GM12878 (cell line): ENCODE measurements at places on chromosomes 3 and 15. TPM values are rescaled to one million over a fixed set of nuclear protein-coding genes. Genes with fewer than 3 reads are reported as not detected.

SEMA3B gene
- 0.59 and 0.74 TPM in 2 replicates for total RNA-seq

EAF1 gene
- 15.8 and 17.2 TPM in 2 replicates for total RNA-seq

LRRC34 gene
- total RNA-seq = 0.97 and 1.5 TPM in 2 replicates

GNAT1 gene
- total RNA-seq = not detected in 2 replicates

GP9 gene
- not detected in 2 replicates for total RNA-seq

PRKCD gene
- 78.3 and 81.7 TPM in 2 replicates for total RNA-seq

AHSG gene
- 0.90 and 1.2 TPM in 2 replicates for total RNA-seq

SNX33 gene
- total RNA-seq = 0.85 and 1.1 TPM in 2 replicates

CCR8 gene
- 14.4 and 16.9 TPM in 2 replicates for total RNA-seq

GPR62 gene
- not detected in 2 replicates for total RNA-seq

DNA sequence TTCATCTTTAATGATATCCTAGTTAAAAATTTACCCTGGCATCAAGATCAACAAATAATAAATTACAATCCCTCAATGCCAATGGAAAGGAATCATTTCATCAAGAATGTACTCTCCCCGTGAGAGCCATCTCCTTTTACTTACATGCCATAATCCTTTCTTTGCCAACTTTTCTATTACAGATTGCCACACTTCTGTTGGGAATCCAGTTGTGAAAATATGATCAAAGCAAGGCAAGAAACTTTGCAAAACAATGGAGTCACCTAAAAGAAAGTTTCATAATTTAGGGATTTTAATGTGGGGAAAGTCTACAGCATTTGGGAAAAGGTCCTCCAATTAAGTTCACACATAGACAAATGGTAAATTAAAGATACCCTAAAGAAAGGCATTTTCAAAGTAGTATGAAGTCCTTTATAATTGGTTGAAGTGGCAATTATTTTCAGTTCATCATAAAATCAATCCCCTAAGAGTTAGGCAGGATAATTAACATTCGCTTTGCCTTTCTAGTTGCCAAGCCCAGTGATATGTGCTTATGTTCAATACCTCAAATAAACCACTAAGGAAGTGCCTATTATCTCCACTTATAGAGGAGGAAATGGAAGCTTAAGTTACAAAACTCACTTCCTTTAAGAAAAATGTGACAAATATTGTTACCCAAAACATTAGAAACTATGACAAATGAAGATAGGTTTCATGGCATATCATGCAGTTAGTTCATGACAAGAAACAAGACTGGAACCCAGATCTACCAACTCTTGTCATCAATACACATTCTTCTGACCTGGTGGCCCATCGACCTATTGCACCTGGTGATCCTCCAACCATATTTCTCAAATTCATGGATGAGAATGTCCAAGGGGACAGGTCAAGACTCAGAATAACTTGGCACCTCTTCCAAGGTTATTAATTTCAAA, 49.1 kb downstream of the TRANK1 start:
- no peak for DNase-seq

DNA sequence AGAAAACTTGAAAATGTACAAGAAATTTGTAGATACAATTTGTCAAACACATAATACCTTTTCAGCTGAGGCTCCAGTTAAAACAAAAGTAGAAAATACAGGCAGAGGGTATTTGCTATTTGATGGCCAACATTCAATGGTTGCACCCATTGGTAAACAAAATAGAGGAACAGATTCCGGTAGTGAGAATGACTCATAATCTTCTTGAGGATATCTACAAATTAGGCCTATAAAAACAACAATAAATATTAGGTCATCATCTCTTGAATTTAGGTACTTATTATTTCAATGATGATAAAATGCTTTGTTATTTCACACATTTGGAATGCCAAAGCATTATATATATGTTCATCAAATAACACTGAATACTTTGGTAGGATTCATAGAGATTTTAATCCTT, 53.4 kb downstream of the DENND4A start:
- no peak for DNase-seq

DNA sequence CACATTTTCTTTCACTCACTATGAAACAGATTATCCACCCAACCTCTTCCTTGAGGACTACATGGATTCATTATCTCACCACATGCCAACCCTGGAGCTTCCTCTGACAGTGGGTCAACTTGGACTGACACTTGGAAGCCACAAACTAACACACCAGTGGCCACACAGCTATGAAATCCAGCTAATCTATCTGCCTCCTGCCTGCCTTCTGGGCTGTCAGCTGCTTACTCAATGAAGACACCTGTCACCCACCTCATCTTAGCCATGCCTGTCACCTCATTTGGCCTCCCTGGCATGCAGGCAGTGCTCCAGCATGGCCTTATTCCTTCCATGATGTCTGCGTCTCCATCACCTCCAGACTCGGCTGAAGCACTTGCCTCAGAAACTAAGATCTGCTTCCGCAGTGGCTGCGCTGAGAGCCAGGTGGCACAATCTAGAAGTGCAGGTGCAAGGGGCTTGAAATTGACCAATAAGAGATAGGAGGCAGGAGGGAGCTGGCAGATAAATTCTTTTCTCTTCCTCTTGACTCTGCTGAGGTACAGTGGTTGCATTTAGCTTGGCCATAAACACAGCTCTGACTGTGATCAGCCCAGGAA, 105.2 kb upstream of the RNF7 start:
- no peak for DNase-seq

DNA sequence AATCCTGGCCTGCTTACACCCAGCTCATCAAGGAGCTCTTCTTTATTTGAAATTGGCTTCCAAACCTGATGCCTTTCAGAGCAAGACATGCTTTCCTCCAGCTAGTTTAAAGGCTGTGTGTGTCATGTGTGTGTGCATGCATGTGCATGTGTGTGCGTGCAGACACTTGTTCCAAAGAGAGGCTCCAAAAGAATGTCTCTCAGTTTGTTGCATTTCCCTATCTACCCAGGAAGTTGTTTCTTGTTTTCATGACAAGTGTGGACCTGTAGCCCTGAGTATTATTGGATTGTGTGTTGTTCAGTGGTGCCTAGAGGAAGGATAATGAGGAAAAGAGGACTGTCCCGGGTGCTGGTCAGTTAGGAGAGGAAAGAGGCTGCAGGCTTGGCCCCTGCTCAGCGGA, 240.0 kb downstream of the THSD4 start:
- no peak for DNase-seq

- DNase-seq = no peak
These were observed 1.4 kb downstream of the VHL start for GRCh38 chr3:10142707-10143560.

DNA sequence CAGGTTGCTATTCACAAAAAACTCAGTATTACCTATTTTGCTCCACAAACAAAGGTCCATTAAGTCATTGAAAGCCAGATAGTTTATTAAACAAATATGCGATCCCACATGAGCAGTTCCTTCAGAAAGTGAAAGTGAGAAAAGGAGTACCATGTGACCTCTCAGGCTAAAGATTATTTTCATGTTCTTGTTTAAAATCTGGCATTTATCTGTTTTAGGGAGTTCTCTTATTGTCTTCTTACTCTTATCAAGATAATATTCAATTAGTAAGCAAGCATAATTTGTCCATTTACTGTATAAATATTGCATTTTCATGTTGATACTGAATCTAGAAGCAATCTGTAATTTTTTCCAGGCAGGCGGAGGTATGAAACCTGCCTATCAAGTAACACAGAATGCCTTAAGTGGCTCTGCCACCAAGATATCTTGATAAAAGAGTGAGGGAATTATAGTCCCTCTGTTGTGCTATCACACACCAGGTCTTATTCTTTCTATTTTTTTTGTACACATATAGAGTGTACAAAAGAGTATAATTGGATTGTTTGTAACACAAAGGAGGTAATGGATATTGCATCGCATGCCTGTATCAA, 20.1 kb upstream of the PLSCR5 start:
- DNase-seq = no peak

DNA sequence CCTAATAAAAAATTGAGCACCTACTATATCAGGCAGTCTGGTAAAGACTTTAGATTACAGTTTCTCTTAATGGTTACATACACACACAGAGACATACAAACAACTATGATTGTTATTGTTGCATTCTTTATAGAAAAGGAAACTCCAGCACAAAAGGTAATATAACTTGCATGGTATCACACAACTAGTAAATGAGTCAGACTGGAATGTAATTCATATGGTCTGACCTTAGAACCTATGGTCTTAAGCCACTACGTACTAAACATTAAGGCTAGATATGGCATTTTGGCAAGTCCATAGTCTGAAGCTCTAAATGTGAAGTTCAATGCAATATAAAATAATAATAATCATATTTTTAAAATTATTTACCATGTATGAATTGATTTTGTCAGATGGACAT, 380.6 kb downstream of the LSAMP start:
- DNase-seq = no peak

DNA sequence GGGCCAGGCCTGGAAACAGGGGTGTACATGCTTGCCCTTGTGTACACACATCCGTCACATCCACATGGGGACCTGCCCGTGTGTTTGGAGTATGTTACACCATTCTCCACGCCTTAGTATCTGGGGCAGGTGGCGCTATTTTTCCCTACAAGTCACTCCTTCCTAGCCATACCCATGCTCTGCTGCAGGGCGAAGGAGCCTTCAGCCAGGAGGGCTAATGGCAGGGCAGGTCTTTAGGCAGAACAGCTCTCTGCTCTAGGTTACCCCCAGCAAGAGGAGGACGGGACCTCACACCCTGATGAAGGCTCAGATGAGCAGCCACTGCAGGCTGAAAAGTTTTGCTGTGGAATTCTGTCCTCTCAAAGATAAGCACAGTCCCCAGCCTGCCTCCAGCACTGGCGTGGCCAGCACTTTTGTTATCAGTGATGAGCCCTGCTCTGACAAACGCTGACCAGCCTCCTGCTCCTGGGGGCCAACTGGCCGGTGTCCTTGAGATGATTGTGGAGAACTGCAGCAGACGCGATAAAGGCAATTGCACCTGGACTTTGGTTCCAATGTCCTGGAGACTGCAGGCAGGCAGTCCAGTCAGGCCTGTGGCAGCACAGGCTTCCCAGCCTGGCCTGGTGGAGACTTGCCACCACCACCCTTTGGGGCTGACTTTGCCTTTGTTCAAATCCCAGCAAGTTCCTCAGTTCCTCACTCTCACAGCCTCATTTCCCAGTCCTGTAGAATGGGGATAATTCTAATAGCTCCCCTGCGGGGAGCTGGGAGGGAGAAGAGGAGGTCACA, 19.8 kb upstream of the PIGZ start:
- DNase-seq = no peak

- no peak for DNase-seq
These were observed 71.6 kb downstream of the FLNB start for GRCh38 chr3:58079773-58080172.

DNA sequence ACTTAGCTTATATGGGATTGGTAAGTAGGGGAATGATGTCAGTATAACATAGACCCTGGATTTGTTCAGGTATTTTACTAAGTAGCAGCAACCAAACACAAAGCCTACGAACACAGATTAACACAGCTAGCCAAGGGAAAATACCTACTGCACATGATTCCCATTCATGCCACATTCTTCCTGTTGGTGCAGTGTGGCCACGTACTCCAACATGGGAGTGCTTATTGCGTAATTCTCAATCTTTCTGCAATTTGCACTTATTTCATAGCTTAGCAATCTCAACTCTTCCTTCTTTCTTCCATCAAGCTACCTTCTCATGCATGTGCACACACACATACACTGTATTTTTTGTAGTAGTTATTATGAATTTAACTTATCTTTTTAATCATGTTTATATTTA, 186.8 kb downstream of the IL5RA start:
- DNase-seq = no peak

DNA sequence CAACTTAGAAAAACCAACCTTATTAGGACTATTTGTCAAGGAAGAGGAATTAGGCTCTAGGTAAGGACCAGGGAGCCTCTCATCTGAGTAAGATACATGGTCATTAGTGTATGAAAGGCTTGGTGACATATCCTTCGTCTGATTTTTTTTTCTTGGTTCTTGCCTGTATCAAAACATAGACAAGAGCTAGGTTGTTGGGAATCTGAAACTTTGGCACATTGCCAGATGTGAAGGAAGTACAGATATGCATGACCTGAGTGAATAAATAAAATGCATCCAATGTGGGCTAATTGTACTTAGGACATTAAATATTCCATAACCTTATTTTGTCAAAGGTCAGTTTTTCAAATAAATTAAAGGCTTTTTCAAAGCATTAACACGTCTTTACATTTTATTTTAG, 151.8 kb downstream of the SYNPR start:
- DNase-seq = no peak

GRCh38 chr15:40536501-40536900, 28.3 kb downstream of the CCDC32 start:
- DNase-seq = no peak

DNA sequence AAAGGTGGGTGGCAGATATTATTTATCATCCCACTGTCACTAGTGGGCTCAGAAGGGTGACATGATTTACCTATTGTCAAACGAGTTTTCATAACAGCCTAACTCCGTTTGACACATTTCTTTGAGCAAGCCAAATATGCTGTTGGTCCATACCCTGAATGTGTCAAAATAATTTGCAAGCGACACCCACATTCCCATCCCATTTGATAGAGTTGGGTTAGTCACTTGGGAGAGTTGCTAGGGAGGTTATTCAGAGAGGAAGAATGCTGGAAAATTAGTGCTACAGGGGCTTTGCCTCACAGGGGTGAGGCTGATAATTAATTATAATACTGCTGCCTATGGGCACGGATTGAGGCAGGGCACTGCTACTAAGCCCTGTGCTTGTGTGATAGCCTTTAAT, 98.5 kb upstream of the FHIT start:
- no peak for DNase-seq

DNA sequence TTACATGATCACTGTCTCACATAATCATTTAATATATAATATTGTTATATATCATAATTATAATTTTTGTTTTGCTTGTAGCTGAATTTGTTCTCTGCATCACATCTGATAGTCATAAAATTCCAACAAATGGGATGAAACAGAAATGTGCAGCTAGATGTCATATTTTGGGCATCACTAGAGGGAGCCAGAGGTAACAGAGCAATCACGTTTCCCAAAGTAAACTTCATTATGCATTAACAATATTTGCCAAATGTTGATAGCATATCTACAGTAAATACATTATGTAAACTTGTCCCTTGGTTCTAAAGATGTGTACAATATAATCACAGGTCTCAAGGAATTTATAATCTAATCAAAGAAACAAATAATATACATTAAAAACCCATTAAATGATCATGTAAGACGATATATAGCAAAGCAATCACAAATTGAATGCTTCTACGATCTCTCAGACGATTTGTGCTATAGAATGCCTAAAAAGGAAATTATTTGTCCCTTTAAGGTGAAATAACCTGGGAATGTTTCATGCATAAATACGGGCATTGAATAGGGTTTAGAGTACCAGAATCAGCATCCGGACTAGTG, 234.2 kb upstream of the MCTP2 start:
- no peak for DNase-seq

DNA sequence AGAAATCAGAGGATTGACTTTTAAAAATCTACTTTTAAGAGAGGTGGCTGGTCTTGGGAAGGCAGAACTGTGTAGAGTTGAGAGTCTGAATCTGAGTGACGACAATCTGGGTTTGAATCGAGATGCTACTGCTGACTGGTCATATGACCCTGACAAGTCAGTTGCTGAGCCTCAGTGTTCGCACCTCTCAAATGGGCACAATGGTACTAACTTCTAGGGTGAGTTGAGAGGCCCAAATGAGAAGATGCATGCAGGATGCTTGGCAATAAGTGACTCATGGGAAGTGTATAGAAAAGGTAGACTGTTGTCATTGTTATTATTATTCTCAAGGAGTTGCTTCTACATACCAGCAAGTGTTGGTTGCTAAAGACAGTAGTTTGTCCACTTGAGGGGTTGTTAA, 10.3 kb downstream of the CACNA2D3 start:
- DNase-seq = no peak

- DNase-seq = no peak
These were observed 1.5 kb downstream of the CTDSPL start for GRCh38 chr3:37862903-37863815.

GRCh38 chr3:181725830-181726229, 14.1 kb downstream of the SOX2 start:
- DNase-seq = no peak
